ENCODE measurements at places on chromosomes 7 and 10.

DNA sequence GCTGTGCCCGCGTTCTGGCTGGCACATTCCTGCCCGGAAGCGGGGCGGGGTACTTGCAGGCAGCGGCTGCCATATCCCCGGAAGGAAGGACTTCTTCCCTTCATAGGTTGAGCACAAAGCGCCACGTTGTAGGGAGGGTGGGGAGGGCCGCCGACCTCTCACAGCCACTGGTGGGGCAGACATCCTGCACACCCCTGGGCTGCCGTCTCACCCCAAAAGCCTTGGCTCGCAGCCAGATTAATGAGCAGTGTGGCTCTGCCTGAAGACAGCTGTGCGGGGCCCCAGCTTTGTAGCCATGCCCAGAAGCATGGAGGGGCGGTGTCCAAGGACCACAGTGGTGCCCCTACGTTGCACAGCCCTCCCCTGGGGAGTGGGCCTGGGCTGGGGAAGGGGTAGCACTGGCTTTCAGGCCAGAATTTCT is 54.3 kb upstream of the DPYSL4 start:
- DNase-seq = no peak

DNA sequence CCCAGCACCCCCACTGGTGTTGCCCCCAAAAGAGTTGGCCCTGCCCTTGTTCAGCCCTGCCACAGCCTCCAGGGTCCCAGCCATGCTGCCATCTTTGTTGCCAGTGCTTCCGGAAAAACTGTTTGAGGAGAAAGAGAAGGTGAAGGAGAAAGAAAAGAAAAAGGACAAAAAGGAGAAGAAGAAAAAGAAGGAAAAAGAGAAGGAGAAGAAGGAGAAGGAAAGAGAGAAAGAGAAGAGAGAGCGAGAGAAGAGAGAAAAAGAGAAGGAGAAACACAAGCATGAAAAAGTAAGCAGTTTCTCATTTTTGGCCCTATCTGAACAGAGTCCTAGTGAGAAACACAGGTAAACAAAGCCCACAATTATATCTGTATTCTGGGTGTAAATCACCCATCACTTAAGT is 89.0 kb upstream of the GATA3 start:
- no peak for DNase-seq

GRCh38 chr10:18699849-18700840 is 40.9 kb downstream of the ARL5B start:
- DNase-seq = no peak

GRCh38 chr7:151069841-151070573 is 10.6 kb downstream of the FASTK start:
- no peak for DNase-seq

- DNase-seq = no peak
Measured at GRCh38 chr7:123169065-123169464, 30.7 kb downstream of the SLC13A1 start.

GRCh38 chr10:9501944-9502343 is 1447.5 kb downstream of the GATA3 start:
- no peak for DNase-seq

- DNase-seq = no peak
Measured at GRCh38 chr7:27144781-27145164, 1.3 kb upstream of the HOXA5 start.

DNA sequence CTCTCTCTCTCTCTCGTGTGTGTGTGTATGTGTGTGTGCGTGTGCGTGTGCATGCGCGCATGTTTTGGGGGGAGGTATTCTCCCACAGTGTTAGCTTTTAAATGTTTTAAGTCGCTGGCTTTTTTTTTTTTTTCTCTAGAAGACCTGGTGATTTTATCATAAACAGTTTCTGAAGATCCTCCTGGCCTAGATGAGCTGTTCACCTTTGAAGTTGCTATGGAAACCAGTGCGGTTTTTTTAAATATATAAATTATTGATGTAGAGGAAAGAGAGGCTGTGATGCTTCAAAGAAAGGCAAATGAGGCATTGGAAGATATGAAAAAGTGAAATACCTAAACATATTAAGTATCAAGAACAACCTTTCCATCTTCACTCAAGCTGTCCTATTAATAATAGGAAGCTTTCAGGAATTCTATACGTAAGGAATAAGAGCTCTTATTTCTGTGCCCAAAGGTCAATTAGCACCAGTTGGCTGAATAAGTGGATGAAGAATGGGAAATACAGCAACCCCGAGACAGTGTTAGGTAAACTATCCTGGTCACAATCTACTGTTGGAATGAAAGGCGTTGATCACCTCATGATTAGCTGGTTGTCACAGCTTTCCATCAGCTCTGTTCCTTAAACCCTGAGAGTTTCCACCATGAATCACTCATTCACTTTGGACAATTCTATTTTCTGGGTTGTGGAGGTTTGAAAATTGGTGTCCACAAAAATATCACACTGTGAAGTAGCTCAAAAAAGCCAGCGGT is 66.5 kb upstream of the SLC35G1 start:
- no peak for DNase-seq

GRCh38 chr7:36192053-36192824 is 39.2 kb downstream of the EEPD1 start:
- no peak for DNase-seq

GRCh38 chr10:16386855-16387254 is 50.0 kb upstream of the PTER start:
- no peak for DNase-seq

- DNase-seq = no peak
Measured at GRCh38 chr7:155680864-155681263, 36.4 kb downstream of the RBM33 start.

DNA sequence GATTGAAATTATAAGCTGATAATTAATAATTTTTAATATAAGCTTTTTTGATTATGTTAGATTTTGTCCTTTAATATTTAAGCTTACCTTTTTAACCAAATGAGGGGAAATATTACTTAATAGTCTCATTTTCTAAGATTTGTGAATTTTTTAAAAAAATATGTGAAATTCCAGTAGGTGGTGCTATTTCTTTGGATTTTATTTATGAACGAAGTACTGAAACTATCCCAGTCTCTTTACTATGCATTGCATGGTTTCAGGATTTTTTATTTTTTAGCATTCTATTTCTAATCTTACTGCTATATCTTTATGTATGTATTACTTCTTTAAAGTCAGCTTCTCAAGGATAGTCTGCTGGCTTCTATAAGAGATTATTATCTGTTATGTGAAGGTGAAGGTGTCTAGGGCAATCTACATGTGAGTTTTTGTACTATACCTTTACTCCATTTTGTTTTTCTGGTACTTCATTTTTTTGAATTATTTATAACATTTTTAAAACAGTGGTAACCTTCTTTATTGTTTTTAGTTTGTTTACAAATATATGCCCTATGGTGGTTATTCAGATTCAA is 78.3 kb downstream of the ATRNL1 start:
- DNase-seq = no peak

All from T-cell (primary cell).